Fibroblast of skin of right quadriceps (primary cell): ENCODE measurements at places on chromosomes 7 and 10.
A peak's percentile ranks its signal among the peaks of the same experiment; 100 is the strongest.

- no peak for DNase-seq
These were observed 45.9 kb upstream of the ATP6V0A4 start for GRCh38 chr7:138843632-138844580.

GRCh38 chr10:88525371-88526069, 57.6 kb downstream of the RNLS start:
- DNase-seq: peak; percentile 74

DNA sequence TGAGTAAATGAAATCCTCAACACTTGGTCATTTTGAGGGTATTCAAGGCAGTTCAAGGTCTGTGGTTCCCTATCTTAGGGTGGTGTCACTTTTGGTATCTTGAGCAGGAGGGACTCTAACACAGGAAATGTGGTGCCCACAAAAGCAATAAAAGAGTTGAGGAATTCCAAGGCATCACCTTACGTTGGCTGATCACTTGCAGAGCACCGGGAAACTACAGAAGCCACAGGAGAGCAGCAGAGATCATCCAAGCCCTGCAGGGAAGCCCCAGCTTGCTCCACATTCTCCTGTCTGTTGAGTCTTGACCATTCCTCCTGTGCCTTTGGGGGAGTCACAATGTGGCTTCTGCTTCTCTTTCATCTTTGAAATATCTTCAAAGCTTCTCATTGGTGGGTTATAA, 565.8 kb upstream of the ADARB2 start:
- no peak for DNase-seq

GRCh38 chr10:58721601-58722281, 209.1 kb downstream of the BICC1 start:
- peak; percentile 73 for DNase-seq

GRCh38 chr10:11832042-11832441, 8.9 kb downstream of the PROSER2 start:
- no peak for DNase-seq

DNA sequence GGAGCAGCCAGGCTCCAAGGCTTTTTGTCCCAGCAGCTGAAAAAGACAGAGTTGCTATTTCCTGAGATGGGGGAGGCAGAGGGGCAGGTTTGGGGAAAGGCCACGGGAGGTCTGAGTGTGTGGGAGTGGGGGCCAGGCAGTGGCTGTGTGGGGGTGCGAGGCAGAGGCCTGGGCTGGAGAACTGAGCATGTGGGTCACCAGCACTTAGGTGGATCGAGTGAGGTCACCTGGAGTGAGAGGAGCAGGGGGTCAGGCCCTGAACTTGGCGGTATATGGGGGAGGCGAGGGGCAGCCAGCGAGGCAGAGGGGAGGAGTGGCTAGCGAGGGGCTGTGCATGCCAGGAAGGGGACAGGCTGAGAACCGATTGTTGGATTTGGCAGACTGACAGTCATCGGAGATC, 28.4 kb downstream of the IQCE start:
- DNase-seq: no peak

GRCh38 chr7:99112097-99112496, 31.8 kb downstream of the SMURF1 start:
- no peak for DNase-seq

- DNase-seq: no peak
These were observed 644.1 kb upstream of the SEMA3D start for GRCh38 chr7:85830982-85831381.

DNA sequence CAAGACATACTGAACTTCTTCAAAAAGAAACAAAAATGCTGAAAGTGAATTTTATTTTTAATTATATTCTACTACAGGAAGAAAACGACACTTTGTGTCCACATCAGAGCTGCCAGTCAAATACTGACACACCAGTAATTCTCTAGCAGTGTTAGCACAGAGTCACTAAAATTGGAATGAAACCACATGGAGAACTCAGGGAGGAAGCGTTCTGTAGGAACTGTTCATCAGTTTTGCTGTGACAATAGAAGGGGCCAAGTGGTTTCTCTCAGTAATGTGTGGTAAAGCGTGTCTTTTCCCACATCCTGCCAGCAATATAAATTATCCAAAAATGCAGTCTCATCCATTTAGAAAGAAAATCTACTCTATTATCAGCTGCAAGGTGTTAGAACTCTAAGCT, 683.3 kb downstream of the GRM8 start:
- peak; percentile 9 for DNase-seq

- DNase-seq: no peak
These were observed 9.2 kb downstream of the AKR1B1 start for GRCh38 chr7:134449680-134450079.

DNA sequence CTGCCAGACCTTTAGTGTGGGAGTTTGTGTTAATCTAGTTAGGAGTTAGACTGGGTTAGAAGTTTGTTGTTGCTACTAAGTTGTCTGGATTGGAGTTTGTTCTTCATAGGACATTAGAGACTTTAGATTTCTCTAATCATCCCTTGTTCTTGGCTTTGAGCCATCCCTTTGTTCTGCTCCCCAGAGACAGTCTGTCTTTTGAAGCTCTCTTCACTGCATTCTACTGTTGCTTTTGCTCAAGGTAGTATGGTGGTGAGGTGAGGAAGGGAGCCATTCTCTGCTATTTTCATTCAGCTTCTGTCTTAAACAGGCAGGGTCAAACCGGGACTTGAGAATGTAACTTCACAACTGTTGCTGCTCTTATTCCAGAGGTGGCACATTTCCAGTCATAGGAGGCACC, 10.4 kb upstream of the TARP start:
- DNase-seq: no peak

GRCh38 chr7:99622596-99622995, 5.8 kb downstream of the ZSCAN25 start:
- DNase-seq: no peak

DNA sequence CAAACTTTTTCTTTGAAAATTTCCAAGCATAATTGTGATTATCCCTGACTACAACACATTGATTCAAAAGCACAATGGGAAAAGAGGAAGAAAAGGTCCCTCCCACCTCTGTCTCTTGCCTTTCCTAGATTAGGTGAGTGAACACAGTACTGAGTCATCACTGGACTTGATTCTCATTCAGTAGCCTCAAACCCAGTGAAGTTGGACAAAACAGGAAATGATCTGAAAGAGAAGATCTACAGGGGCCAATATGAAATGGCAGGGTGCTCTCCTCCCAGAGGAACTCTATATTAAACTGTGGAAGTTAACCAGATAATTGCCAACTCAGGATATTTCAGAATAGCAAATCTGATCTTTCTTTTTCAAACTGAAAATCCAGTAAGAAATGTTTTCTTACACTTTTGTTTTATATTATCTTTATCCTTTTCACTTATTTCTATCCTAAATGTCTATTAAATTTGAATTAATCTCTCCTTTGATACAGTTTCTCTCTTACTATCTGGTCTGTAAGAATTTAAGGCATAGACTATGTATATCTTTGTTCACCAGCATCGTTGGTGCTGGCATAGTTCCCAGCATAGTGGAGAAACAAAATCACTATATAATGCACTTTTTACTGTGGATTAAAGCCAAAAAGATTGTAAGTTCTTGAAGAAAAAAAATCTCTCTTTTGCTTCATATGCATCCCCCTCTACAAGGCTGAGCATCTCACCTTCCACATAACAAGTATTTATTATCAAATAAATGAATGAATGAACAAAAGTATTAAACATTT, 41.4 kb upstream of the IKZF1 start:
- no peak for DNase-seq

- DNase-seq: no peak
These were observed 80.2 kb downstream of the RNF133 start for GRCh38 chr7:122618585-122619189.

GRCh38 chr7:120259386-120259785, 13.6 kb upstream of the KCND2 start:
- DNase-seq: peak; percentile 34

GRCh38 chr7:6161463-6162330, 110.7 kb downstream of the CYTH3 start:
- no peak for DNase-seq

DNA sequence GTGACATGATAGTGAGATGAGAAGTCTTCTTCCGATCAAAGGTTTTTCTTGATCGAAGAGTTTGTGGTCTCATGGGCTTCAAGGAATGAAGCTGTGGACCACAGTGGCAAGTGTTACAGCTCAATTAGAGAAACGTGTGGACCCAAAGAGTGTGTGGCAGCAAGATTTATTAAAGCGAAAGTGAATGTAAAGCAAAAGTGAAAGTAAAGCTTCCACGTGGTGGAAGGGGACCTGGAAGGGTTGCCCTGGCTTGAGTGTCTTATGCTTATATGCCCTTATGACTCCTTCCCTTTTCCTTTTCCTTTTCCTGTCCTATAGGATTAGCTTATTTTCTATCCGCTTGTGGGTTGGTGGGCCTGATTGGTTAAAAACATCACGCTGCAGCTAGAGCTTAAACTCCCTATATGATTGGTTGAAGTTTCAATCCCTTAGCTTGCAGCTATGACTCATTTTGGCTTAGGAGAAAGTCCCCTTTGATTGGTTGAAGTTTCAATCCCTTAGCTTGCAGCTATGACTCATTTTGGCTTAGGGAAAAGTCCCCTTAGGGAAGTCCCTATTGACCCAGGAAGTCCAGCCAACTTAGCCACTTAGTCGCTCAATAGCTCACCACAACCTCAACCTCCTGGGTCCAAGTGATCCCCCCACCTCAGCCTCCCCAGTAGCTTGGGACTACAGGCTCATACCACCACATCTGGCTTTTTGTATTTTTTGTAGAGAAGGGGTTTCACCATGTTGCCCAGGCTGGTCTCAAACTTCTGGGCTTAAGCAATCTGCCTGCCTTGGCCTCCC, 34.7 kb downstream of the MRPS24 start:
- DNase-seq: peak; percentile 31

- no peak for DNase-seq
These were observed 447.6 kb downstream of the TFEC start for GRCh38 chr7:115582956-115583355.

- no peak for DNase-seq
These were observed 48.4 kb downstream of the AOC1 start for GRCh38 chr7:150900675-150901074.

DNA sequence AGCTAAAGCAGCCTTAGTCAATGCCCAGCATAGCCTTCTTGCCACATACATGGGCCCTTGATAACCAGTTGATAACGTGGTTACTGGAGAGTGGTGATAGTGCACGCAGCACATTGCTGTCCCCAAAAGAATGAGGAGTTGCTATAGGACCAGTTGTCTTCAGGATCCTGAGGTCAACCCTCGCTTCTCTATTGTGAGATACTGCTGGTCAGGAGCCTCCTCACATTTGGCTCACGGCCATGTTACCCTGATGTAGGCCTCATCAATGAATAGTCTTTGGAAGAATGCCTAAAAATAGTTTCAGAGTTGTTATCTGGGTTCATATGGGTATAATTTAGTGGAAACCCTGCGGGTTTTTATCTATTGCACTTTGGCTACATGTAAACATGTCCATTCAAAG, 230.7 kb downstream of the VTI1A start:
- DNase-seq: no peak

DNA sequence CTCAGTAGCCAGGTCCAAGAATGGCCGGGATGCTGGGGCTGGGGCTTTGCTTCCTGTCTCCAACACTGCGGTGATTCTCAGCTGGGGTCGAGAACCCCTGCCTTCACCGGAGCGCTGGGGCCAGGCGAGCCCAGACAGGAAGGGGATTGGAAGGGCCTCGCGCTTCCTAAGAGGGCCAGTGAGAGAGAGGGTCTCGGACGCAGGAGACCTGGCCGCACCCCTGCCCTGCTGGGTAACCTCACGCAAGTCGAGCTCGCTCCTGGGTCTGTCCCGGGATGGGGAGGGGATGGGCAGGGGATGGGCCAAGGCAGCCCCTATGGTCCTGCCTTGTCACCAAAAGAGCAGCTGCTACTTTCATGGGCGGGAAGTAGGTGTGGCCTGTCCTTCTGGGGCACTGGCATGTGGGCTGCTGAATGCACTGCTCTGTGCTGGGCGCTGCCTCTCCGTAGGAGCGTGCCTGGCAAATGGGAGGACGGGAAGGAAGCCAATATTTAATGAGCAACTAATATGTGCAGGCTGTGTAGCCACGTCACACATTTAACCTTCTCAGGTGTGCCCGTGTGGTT, 20.0 kb downstream of the KCNK18 start:
- DNase-seq: no peak

GRCh38 chr10:85036661-85037060, 708.3 kb downstream of the CCSER2 start:
- DNase-seq: no peak

- DNase-seq: no peak
These were observed 486.3 kb downstream of the POM121L12 start for GRCh38 chr7:53521638-53522184.

DNA sequence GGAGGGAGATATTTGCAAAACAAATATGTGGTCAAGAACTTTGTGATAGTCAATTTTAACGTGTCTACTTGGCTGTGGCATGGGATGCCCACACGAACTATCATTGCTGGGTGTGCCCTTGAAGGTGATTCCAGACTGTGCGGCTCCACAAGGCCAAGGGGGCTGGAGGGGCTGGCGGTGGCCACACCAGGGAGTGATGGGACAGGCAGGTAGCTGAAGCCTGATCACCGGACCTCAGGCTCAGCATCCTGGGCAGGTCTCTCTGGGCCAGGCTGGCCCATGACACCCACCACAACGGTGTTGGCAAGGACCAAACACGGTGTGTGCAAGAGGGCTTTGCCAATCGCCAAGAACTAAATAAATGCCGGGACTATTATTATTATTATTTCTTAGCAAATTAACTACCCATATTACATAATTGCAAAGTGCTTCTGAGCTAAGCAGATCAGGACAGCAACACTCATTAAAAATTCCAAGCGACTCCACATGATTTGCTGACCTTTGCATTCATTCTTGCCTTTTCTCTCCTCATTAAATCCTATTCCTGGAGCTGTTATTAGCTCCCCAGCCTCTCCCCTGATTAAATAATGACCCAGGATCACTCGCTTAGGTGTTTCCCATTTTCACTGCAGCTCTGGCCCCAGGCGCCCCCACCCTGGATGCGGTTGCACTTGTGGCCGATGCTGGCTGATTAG, 35.4 kb upstream of the PPP2R2D start:
- no peak for DNase-seq

DNA sequence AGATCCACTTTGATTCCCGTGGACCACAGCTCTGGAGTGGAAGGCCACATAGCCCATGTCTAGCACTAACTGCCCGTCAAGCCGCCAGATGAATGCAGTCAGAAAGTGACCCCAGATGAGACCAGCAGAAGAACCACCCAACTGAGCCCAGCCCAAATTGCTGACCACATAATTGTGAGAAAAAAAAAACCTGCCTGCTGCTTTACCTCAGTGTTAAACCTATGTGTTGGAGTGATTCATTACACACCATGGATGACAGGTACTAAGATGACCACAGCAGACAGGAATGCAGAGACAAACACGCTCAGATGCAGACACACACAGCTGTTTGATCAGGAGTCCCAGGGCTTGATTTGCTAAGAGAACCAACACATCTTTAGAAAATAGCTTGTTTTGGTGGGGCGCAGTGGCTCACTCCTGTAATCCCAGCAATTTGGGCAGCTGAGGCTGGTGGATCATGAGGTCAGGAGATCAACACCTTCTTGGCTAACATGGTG, 168.1 kb upstream of the PPP2R2D start:
- no peak for DNase-seq

DNA sequence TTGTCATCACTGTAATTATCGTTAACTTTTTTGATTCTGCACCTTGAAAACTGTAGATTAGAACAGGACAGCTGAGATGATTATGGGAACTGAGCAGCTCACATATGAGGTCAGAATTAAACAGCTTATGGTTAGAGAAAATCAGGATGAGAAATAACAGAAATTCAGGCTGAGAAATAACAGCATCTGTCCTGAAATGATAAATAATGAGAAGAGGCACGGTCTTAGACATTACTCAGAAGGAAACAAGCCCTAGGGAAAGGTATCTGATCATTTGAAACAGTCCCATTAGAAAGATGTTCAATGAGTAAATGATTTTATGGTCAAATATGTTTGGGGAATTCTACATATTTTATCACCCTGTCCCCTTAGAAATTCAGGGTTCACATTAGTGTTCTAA, 65.6 kb upstream of the PCGF5 start:
- DNase-seq: no peak

GRCh38 chr7:18320971-18321567, 174.5 kb upstream of the HDAC9 start:
- DNase-seq: peak; percentile 47
